ENCODE measurements at places on chromosomes 11 and 22.
A peak's percentile ranks its signal among the peaks of the same experiment; 100 is the strongest.

DNA sequence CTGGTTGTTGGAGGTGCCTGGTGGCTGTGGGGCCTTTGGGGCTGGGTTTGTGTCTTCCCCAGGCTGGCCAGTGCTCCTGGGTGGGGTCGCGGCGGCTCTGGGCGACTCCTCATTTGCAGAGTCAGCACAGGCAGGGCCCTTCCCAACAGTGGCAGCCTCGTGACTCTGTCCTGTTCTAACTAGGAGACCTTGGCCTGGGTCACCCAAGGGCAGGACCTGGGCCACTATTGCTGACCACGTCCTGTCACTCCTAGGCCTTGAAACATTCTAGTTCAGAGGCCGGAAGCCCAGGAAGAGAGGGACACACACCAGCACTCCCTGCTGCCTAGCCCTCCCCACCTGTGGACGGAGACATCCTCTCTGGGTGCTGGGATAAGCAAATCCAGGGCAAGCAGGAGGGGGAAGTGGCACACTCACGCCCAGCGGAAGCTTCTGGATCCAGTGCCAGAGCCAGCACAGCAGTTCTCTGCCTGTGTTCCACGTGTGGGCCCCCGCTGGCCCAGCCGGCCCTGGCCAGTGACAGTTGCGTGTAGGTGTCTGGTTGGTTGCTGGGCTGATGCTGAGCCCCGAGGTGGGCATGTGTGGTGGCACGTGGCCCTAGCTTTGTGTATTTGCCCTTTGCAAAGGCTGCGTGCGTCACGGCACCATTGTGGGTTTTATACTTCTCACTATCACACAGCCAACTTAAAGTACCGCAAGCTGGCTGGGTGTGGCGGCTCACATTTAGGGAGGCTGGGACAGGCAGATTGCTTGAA lies 4.3 kb upstream of the CHID1 start:
- peak; percentile 57 for DNase-seq

- DNase-seq: no peak
Observed at GRCh38 chr11:76665921-76666351, 4.6 kb downstream of the LRRC32 start.

- peak; percentile 87 for DNase-seq
Observed at GRCh38 chr11:26901162-26901561, 92.8 kb upstream of the FIBIN start.

DNA sequence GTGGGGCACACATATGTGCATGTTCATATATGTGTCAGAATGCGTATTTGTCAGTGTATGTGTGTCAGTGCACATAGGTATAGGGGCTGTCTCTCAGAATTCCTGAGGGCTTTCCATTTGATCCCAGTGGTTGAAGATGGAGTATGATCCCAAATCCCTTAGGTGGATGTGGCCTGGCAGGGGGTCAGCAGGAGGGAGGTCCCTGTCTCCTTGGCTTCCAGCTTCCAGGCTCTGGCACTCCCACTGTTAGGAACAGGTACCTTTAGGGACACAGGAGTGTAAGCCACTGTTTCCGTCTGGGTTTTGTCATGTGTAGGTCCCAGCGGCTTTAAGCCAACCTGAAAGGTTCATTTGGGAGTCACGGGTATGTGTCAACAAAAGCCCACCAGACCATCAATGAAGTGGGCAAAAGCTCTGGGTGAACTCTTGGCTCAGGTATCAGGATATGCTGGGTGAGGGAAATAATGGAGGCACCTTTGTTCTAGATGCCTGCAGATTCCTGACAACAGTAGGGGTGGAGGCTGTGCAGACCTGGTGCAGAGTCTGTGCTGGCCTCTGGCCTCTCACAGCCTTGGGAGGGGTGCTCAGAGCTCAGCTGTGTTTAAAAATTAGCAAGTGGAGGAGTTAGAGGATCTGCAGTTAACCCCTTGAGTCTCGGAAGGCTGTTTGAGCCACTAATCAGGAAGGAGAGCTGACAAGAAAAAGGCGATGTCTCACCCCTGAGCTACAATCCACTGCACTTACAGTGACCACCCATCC lies 9.0 kb downstream of the KCNQ1OT1 start:
- no peak for DNase-seq

GRCh38 chr22:25090225-25090890 lies 109.3 kb upstream of the CRYBB3 start:
- DNase-seq: no peak

DNA sequence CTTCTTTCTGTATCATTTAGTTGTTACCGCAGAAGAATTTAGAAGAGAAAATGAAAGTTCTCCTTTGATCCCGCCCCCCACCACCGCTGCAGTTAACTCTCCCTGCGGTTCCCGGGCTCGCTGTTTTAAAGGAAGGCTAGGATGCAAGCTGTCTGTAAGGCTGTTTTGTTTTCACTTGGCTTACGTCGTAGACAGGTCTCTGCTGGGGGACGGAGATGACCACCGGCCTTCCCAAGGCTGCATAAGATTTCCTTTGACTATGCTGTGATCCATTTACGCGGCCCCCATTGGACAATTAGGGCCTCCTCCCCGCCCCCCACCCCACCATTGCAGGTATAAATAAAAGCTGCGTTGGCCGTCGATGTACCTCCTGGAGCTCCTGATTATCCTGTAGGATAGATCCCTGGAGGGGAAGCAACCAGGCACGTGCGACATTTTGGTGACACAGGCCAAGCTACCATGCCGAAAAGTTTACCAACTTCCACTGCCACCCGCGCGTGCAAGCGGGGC lies 1.4 kb upstream of the CPT1A start:
- peak; percentile 60 for DNase-seq

DNA sequence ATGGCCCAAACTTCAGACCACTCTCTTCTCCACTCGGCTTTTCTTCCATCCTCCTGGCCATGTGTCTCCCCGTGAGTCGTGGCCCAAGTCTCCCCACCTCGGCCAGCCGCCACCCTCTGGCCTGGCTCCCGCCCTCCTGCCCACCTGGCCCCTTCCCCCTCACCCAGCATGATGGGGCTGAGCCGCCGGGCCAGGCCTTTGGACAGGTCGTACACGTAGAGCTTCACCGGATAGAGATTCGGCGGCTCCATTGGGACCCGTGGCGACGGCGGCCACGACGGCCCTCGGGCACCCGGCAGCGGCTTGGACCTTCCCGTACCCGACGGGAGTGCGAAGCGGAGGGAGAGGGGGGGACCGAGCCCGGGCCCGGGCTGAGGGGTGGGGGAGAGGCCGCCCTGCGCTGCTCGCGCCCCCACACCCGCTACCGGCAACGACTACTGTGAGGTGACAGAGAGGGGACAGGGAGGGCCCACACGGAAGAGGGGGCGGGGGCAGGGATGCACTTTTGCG lies at the start of gene DESI1:
DESI1 (minus strand) TSS at position 455 of the 510 bp plus-strand sequence; CDS start at position 251, 204 bp downstream.
- DNase-seq: no peak

DNA sequence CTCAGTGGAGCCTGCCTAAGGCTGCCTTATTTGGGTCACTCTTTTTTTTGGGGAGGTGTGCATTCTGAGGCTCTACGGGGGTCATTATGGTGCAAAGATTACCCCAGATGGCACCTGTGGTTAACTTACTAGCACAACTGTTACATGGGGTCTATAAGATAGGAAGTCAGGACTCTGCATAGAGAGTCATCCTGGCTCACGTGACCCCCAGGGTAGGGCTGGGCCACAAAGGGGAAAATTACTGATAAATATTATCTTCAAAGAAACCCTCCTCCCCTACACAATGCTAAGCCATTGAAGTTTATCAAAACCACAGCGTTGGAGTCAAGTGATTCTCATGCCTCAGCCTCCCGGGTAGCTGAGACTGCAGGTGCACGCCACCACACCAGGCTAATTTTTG lies 397.1 kb downstream of the MN1 start:
- DNase-seq: no peak

DNA sequence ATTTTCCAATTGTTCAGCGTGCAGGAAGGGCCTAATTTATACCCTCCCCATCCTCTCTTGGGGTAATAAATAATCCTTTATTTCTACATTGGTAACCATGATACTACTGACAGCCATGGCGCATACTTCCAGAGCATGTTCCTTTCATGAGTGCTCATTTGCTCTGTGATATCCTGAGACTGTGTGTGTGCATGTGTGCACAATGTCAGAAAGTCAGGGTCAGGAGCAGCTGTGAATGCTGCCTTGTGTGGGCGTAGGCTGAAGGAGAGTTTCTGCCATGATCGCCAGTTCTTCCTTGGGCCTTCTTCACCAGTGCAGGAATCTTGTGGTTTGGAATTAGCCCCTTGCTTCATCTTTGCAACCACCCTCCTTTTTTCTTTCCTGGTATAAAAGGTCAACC lies 10.2 kb downstream of the TUBA8 start:
- DNase-seq: no peak

DNA sequence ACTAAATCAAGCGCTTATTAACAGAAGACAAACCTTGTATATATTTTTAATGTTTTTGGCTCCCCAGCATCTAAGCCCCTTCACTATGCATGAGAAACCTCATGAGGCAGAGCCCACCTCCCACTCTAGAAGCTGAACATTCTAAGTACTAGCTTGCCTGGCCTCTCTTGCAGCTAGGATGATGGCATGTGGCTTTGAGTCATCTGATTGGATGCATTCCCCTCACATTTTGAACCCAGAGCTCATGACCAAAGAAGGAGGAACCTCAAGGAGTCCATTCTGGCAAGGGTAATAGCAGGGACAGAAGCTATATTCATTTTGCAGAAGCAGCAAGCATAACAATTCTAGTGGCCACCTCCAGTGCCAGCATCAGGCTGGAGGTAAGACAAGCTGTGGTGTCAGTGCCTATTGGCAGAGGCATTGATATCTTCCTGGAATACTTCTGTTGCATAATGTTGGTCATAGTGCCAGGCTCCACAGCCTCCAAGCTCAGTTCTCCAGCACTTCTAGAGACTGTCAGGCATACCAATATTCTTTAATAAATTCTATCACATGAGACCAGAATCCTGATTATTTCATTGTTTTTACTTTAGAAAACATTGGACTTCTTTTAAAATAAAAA lies 14.2 kb upstream of the ZC3H12C start:
- DNase-seq: no peak
